ENCODE measurements at places on chromosomes 2 and 18.

DNA sequence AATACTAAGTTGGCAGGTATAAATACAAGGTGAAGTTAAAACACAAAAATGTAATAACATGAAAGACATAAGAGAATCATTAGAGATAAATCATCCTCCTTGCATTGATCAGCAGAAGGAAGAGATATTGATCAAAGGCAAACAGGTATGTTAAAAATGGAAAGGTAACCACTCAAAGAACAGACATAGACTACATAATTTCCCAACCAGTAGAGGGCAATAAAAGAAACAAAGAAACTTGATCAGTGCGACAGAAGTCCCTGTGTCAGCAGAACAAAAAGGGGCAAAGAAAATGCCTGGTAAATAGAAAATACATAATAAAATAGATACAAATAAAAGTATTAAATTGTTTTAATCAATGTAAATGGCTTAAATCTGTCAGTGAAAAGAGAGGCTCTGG is 53.6 kb downstream of the FAM228A start:
- DNase-seq: no peak

DNA sequence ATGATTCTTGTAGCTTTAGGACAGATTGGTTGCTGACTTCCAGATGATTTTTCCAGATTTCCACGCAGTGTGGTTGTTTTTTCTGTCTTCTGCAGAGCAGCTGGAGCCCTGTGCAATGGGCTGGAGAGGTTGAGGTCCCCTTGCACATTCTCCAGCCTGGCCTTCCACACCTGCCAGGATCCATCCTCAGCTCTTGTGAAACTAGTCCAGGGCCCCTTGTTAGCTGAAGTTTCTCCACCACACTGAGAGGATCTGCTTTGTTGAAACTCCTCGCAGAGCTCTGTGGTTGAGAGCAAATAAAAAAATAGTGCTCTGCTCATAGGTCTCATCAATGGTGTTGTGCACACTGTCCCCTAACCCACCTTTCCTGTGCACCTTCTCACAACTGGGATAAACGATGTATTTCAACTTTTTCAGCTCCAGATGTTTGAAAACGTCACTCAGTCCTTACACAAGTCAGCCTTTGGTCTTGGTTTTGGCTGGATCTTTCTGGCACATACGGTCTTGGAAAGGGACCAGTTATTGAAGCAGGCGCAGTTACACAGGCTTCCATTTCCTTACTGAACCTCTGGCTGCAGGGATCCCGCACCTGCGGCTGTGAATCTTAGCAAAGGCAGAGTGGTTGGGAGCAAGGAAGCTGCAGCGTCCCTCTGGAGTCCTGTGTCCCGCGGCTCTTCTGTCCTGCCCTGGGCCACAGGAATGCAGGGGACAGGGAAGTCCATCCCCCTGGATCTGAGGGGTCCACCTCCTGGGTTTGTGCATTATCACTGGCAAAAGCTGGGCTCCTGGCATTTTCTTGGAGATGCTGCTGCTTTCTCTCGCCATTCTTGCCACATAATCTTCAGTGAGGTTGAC is 272.0 kb upstream of the DSEL start:
- no peak for DNase-seq

GRCh38 chr2:11074246-11074820 is 80.9 kb upstream of the SLC66A3 start:
- no peak for DNase-seq

DNA sequence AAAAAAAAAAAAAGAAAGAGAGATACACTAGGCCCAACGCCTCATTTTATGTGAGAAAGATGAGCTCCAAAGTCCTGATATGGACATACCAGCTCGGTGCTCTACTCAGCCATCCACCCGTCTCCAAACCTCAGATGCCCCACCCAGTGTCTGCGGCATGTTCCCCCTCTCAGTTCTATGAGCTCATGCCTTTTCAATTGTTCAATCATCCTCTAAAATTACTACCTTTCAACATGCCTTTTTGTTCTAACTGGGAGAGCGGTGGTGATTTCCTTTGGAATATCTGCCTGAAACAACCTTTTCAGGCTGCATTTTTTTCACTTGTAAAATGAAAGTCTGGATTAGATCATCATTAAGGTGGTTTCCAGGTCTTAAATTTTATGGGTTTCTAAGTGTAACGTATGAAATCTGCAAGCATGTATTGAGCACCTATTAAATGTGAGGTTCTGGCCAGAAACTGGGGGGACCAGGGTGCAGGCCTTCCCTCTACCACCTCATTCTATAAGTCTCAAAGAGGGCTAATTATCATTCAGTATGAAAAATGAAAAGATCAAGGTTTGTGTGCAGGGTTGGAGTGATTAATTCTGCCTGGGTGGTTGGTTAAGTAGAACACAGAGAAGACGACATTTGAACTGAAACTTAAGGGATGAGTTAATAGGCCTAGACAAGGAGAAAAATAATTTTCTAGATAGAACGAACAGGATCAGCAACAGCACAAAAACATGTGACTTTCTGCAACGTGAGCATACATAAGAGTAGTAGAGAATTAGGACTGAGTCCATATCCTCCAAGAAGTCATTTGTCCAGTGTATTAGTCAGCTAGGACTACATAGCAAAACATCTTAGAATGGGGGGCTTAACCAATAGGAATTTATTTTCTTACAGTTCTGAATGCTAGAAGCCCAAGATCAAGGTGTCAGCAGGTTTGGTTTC is 87.4 kb upstream of the GLS start:
- no peak for DNase-seq

- DNase-seq: no peak
Observed at GRCh38 chr18:9743200-9744016, 35.3 kb downstream of the RAB31 start.

- DNase-seq: no peak
Observed at GRCh38 chr18:63817441-63818051, 42.3 kb downstream of the SERPINB7 start.

GRCh38 chr2:72097276-72097675 is 50.4 kb downstream of the CYP26B1 start:
- DNase-seq: no peak

GRCh38 chr2:240577281-240578109 is 9.0 kb upstream of the CAPN10 start:
- no peak for DNase-seq

All from activated T-cell treated with anti-CD3 and anti-CD28 coated beads for 4 hours (primary cell).